ENCODE measurements at places on chromosomes 2 and 18.

- DNase-seq: peak; percentile 7
Observed at GRCh38 chr2:103464831-103465230, 703.0 kb downstream of the TMEM182 start.

DNA sequence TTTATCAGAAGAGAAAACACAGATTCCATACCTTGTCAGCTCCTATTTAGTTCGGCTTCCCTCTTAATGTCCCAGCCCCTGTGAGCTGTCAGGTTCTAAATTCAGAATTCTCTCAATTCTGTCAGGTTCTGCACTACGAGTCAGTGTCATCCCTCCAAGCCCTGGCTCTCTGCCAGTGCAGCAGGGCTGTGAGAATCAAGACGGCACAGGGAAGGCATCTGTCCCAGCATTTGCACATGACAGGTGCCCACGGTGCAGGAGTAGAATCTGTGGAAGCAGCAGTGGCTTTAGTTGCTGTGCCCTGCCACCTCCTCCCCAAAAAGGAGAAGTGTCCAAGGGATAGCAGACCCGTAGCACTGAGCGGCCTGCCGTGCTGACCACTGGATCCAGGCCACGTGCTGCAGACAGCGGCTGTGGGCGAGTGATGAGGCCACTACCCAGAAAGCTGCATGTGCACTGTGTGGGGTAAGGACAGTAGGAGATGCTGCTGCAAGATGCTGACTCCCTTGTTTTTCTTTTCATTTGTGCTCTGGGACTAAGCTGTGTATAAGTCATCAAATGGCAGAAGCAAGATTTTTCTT, 12.8 kb downstream of the RBFA start:
- DNase-seq: no peak

DNA sequence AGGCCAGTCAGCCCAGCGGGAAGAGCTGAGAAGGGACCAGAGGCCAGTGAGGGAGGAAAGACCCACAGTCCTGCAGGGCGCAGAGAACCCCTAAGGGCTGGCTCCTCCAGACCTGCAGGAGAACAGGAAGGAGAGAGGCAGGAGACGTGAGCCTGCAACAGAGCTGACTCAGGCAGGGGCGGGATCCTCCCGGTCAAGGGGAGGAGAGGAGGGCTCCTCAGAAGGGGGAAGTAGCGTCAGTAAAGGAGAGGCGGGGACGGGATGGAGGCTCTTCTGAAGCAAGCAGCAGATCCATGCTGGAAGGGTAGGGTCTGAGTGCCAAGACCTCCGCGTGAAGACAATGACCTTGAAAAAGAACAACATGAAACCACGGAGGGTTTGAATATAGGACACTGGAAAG, 50.8 kb downstream of the TRABD2A start:
- peak; percentile 69 for DNase-seq

DNA sequence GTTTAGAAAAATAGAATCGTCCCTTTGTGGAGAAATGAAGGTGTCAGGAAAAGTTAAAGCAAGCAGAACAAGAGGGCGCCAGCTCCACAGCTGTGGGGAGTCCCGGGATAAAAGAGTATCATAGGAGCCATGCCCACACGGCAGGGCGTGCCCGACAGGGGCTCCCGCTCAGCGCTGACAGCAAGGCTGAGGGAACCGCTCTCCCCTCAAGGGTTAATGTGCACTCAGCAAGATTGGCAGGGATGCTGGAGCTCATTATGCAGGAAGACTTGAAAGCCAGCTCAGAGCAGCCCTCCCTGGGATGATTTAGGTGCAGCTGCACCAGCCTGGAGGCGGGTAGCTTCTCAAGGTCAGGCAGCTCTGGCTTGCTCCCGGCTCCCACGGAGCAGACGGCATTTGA, 500.2 kb downstream of the EIPR1 start:
- DNase-seq: no peak

GRCh38 chr2:174635776-174636404, 38.3 kb upstream of the WIPF1 start:
- no peak for DNase-seq

- no peak for DNase-seq
Observed at GRCh38 chr2:132429351-132429750, 12.7 kb downstream of the GPR39 start.
